COR-L47 (cell line): ENCODE measurements at places on chromosomes 12 and 14.

GRCh38 chr12:51028813-51029150, 2.6 kb upstream of the SLC11A2 start:
- DNase-seq, result no peak

GRCh38 chr12:6277982-6278438, 32.5 kb upstream of the PLEKHG6 start:
- DNase-seq, result no peak

- no peak for DNase-seq
These were observed 869.2 kb downstream of the TMEM121 start for GRCh38 chr14:106395456-106396050.

GRCh38 chr12:123482876-123483275, 24.9 kb downstream of the SNRNP35 start:
- no peak for DNase-seq

GRCh38 chr12:128408669-128409068, 141.7 kb downstream of the TMEM132C start:
- DNase-seq, result no peak

DNA sequence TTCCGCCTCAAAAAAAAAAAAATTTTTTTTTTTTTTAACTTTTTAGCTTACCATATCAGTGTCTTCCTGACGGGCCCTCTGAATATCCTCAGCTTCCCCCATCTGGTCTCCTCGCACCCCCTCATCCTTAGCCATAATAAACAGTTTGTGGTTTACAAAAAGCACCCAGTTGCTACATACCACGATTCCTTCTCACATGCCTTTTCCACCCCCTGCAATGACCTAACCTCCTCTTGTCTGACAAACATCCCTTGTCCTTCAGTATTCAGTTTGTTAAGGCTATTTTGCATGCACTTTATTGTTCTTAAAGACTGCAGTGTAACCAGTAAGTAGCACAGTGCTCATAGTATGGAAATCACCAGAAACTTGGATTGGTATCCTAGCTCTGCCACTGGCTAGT, 88.5 kb downstream of the PPM1H start:
- no peak for DNase-seq

DNA sequence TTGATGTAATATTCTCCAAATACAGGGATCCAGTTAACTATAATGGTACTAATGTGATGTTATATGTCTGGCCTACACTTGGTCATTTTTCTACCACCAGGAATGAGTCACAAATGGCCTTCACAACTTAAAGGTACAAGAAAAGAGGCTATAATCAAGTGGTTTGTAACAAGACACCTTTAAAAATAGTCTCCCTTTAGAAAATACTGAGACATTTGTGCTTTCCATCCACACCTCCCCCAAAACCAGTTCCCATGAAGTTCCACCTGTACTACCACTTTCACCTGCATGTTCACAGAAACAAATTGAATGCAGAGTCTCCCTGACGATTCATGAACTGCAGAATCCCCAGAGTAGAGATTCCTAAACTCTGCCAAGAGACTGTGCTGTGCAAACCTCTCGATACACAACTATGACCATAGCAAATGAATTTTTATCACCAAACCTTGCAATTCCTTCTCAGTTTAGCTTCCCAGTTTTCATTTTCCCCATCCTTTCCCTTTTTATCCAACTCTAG, 6.0 kb downstream of the BTG1 start:
- no peak for DNase-seq

DNA sequence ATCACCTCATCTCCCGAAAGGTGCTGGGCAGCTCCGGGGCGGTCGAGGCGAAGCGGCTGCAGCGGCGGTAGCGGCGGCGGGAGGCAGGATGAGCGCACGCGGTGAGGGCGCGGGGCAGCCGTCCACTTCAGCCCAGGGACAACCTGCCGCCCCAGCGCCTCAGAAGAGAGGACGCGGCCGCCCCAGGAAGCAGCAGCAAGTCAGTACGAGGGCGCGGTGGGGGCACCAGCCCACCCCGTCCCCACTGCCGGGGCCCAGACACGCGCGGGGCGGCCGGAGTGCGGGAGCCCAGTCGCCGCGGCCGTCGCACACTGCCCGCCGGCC, 862 bp downstream of the HMGA2 start:
- DNase-seq, result no peak

GRCh38 chr12:75539889-75540288, 28.5 kb upstream of the KRR1 start:
- no peak for DNase-seq

DNA sequence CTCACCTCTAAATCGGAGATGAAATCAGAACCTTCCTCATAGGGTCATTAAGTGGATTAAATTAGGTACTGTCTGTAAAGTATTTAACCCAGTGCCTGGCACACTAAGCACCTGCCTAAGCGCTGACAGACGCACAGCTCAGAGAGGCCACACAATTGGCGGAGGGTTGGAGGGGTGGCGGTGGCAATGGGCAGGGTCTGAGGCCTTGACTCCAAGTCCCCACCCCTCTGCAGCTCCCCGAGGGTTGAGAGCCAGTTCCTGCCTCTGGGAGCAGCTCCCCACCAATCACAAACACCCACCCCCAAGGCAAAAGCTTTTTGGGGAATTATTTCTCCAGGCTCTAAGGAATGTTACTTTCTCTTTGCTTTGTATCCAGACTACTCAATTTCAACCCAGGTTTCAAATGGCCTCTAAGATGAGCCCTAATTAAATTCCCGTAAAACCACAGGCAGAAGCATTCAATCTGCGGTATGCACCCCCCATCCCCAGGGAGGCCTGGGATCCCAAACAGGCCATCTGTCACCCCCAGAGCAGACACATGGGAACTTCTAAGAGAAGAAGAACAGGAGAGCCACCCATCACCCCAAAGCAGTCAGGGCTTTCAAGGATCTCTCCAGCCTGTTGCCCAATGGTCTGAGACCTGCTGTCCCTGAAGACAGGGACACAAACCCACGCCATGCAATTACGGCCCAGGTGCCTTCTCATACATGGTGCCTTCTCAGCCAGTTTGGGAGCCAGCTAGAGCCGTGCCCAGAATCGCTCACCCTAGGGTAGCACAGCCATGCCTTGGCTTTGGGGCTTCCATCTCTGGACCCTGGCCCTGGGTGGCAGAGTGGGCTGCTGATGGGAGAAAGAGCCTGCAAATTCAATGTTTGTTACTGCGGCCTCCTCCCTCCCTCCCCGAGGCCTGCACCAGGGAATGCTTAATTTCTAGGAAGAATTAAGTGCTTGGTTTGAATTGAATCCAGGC, 66.1 kb downstream of the CHGA start:
- DNase-seq, result no peak

DNA sequence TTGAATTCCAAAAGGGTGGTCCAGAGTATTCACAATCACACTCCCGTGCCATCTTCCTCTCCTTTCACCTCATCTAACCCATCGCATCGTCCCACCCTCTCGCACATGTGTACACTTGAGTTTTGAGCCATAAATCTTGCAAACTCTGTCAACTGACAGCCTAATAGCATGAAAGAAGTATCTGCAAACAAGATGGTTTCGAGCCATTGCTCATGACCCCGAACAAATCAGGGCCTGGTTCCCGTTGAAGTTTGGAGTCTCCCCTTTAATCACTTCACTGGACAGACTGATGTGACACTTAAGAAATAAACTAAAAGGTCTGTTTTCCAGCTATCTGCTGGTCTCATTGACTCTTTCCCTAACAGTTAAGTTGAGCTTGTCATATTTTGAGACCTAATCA, 223.6 kb upstream of the SOX5 start:
- no peak for DNase-seq

- no peak for DNase-seq
These were observed 297.9 kb upstream of the AMIGO2 start for GRCh38 chr12:47377414-47378221.

DNA sequence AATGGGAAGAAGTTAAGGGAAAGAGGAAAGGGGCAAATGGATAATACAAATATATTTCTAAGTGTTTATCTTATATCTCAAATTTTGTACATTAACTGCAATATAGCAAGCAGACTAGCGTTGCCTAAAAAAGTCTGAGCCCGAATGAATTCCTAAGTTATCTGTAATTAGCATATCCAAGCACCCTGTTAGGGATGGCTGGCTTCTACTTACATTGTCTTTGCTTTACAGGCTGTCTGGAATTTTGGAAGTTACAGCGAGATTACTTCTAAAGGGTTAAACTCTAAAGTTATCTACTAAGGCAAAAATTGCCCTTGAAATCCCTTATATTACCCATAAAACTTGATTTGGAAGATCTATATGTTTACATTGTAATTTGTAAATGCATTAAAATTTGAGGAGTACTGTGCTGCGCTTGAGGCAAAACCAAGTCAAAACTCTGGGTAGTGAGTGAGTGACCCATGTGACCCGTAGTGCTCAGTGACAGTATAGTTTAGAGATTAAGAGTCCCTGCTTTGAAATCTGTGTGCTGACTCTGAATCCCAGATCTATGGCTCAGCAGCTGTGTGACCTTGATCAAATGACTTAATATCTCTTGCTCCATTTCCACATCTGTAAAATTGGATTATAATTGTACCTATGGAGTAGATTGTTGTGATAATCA, 17.3 kb upstream of the LIN7A start:
- no peak for DNase-seq

DNA sequence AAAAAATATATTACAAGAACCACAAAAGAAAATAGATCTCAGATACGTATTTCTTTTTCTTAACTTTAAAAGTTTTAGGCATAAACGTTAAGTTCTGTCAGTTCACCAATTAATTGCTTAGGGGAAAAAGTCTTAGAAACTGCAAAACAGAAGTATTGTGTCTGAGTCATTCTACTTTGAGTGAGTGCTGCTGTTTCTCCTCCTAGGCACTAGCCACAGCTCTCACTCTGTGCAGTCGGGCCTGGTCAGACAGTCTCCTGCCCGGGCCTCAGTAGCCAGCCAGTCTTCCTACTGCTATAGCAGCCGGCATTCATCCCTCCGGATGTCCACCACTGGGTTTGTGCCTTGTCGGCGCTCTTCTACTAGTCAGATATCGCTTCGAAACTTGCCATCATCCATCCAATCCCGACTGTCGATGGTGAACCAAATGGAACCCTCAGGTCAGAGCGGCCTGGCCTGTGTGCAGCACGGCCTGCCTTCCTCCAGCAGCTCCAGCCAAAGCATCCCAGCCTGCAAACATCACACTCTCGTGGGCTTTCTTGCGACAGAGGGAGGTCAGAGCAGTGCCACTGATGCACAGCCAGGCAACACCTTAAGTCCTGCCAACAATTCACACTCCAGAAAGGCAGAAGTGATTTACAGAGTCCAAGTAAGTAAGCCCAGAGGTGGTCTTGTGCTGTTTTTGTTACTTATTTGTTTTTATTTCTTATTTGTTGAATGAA, 201.3 kb downstream of the PCNX1 start:
- DNase-seq, result no peak

- DNase-seq, result no peak
These were observed 208.0 kb downstream of the SLC41A2 start for GRCh38 chr12:104750061-104750460.

DNA sequence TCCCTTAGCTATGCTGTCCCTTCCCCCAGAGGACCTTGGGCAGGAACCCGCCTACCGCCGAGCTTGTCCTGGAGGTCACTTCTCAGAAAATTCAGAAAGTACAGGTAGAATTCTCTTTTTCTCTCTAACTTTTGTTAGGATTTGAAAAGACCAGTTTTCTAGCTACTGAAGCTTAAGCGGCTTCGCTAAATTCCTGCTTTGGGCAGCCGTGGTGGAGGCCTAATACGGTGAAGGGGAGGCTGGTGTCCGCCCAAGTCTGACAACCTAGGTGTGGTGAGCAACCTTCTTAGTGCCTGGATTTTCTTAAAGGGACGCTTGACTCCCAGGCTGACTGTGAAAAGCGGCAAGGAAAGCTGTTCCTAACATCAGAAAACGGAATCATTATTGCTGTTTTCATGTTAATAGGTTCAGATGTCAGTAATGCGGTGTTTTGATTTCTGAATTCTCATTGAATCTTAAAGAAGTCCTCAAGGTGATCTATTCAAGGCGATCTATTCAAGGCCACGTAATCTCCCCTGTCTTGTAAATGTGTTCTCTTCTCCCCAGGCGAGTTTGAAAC, 835 bp downstream of the FGD4 start:
- no peak for DNase-seq

- DNase-seq, result peak; percentile 64
These were observed 100.7 kb downstream of the LRRK2 start for GRCh38 chr12:40325349-40325960.

DNA sequence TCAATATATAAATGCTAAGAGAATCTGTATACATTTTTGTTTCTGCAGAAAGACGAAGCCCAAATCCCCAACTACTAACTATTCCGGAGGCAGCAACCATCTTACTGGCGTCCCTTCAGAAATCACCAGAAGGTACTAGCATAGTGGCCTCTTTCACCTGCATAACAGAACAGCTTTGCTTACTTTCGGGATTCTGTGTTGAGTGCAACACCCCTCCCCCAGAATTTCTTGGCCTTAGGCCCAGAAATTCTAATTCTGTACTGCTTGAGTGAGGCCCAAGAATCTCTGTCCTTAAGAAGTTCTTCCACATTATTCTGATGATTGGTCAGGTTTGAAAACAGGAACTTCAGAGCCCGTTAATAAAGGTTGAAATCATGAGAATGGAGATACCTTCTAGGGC, 2.9 kb downstream of the SPX start:
- no peak for DNase-seq

DNA sequence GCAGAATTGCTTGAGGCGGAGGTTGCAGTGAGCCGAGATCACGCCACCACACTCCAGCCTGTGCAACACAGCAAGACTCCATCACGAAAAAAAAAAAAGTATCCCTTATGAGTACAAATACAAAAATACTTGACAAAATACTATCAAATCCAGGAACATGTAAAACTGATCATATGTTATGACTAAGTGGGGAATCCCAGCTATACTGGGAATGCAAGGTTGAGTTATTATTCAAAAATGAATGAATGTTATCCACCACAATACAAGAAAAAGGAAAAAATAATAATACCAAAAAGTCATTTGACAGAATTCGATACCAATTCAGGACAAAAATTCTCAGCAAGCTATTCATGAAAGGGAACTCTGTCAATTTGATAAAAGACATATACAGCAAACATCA, 32.6 kb downstream of the MOK start:
- no peak for DNase-seq

DNA sequence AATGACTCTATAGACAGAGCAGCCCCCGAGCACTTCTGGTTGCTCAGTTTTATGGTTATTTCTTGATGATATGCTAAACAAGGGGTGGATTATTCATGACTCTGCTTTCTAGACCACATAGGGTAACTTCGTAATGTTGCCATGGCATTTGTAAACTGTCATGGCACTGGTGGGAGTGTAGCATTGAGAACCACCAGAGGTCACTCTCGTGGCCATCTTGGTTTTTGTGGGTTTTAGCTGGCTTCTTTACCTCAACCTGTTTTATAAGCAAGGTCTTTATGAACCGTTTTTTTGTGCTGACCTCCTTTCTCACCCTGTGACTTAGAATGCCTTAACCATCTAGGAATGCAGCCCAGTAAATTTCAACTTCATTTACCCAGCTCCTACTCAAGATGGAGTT, 1036.2 kb upstream of the FLRT2 start:
- DNase-seq, result no peak
